AG04449 (cell line): ENCODE measurements at places on chromosomes 6 and 20.

DNA sequence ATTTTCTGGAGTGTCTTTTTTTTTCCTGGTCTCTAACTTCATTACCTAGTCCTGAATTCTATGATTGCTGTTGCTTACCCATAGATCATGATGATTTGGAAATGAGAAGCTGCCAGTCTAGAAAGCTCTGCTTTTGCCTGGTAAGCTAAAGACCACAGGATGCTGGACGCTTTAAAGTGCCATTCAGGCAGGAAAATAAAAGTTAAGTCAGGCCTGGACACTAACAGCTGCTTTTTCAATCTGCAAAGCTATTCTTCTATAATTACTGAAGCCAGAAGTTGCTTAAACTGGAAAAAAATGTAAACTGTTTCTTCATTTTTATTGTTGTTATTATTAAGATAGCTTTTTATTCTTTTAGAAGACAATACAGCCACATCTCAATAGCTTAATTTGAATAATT lies 129.8 kb upstream of the SPACA1 start:
- DNase-seq: no peak

DNA sequence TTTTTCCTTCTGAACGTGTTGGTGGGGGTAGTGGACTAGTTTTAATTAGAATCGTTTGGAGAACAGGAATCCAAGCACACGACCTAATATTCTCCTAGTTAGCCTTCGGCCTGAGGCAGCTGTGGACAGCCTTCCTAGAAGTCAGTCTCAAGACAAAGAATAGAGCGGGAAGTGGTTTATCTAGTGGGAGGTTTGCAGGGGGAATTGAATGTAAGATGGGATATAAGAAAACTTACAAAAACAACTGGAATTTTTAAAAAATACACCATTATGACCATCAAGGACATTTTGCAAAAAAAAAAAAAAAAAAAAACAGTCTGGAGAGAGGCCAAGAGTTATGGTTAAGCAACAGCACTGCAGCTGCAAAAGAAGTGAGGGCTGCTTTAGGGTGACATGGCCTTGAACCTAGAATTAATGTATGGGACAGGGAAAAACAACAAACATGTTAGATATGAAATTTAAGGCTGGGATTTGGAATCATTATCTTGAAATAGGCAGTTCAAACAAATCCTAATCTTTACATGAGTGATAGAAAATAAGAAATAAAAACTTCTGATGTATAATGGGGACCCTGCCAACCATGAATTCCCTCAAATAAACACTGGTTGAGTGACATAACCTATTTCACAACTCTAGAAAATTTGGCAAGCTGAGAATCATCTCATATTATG lies 40.2 kb downstream of the PLAGL1 start:
- no peak for DNase-seq

GRCh38 chr20:24487648-24488047 lies 18.2 kb downstream of the SYNDIG1 start:
- no peak for DNase-seq

GRCh38 chr20:51456511-51457509 lies 85.7 kb downstream of the NFATC2 start:
- peak; percentile 79 for DNase-seq

- DNase-seq: no peak
Observed at GRCh38 chr6:148521586-148521985, 178.9 kb downstream of the SASH1 start.

DNA sequence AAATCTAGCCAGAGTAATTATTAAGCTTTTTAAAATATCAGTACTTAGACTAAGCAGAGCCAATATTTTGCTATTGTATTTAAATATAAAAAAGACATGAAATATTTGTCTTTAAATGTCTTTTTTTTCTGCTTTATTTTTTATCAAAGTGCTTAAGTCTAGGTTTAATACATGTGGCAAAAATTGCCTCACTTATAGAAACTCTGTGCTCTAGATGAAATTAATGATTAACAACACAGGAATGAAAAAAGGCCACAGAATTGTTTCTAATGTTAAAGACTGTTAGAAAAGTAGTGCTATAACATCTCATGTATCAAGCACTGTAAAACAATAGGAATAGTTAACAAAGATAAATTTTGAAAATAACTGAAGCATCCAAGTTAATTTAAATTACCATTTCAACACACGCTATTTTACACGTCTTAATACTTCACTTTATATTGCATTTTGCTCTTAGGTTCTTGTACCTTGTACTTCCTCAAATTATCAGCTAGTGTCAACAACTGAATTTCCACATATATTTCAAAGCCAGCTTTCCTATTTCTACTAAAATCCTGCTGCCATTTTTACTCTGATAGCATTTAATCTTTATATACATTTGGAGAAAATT lies 1515.1 kb downstream of the HACE1 start:
- DNase-seq: no peak

DNA sequence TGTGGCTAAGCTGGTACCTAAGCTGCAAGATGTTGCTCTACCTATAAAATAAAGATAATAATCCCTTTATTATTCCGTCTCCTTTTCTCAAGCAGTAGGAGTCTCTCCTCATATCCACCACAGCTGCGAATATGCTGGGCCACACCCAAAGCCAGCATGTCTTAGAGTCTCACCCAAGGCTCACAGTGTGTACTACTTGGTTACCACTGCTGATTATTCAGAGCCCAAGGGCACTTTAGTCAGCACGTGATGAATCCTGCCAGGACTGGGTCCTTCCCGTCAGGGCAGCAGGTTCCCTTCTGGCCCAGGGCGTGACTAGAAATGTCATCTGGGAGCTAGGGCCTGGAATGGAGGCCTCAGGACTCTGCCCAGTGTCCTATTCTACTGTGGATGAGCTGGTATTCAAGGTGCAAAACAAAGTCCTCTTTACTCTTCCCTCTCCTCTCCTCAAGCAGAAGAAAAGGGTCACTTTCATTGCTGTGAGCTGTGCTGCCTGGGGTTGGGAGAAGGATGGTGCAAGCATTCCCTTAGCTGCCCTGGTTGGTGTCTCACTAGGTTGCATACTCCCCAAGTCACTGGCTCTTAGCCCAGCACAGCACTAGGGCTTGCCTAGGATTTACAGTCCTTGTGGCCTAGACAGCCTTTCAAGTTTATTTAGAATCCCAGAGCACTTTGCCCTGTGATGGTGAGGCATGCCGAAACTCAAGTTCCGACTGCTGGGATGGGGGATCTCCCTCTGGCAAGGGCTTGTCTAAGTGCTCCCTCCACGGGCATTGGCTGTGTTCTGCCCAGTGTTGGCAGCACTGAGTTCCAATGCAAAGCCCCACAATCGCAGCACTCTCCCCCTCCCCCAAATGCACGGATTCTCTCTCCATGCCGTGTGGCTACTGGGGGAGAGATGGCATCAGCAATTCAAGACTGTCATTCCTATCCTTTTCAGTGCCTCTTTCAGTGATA lies 320.2 kb downstream of the BTBD9 start:
- no peak for DNase-seq

GRCh38 chr6:170201361-170201760 lies 89.5 kb downstream of the DLL1 start:
- no peak for DNase-seq

DNA sequence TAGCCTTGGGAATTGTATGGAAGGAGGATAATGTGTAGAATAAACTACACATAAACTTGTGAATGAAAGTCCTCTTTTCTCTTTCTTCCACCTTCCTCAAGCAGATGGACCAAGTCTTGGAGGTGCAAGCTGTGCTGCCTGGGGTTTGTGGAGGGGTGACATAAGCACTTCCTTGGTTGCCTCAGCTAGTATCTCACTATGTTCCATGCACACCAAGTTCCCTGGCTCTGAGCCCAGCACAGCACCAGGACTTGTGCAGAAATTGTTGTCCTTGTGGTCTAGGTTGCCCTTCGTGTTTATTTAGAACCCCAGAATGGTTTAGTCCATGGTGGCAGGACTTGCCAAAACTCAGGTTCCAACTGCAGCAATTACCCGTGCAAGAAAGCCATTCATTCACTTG lies 110.3 kb downstream of the MEI4 start:
- DNase-seq: no peak

DNA sequence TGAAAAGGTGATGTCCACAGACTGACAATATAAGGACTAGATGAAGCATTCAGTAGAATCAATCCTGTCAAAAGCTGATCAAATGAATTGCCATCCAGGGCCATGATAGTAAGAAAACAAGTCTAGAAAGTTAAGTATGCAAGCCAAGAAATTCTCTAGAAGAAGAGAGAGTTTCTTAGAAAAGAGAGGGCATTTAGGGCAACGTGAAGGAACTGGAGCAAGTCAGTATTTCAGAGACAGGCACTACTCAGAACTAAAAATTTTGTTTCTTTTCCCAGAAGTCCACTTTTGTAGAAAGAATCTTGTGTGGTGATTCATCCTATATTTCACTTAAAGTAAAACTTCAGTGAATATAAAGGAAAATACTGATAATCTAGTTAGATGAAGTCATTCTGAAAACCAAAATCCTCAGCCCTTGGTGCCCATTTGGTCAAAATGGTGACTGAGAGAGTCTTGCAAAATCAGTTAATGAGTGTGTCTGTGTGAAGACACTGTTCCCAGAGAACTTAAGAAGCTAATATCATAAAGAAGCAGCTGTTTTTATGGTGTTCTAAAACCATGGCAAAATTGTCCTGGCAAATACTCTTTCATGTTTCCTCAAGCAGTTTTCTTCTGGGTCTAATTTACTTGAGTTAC lies 82.2 kb downstream of the COL19A1 start:
- DNase-seq: no peak

DNA sequence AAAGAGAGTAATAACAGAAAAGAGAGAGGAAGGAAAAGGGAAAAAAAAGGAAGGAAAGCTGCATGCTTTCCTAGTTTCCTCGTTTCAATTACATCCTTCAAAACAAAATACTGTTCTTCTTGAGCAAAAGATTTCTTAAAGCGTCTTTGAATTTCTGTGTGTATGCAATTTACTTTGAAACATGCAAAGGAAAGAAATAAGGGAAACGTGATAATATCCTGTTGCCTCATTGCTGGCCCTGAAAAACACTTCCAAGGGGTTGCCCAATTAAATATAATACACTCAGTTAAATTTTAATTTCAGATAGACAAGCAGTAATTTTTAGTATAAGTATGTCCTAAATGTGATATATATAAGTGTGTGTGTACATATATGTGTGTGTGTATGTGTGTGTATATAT lies 51.2 kb upstream of the TPD52L1 start:
- DNase-seq: no peak
